Amniotic epithelial cell (primary cell): ENCODE measurements at places on chromosomes 1 and 21.

DNA sequence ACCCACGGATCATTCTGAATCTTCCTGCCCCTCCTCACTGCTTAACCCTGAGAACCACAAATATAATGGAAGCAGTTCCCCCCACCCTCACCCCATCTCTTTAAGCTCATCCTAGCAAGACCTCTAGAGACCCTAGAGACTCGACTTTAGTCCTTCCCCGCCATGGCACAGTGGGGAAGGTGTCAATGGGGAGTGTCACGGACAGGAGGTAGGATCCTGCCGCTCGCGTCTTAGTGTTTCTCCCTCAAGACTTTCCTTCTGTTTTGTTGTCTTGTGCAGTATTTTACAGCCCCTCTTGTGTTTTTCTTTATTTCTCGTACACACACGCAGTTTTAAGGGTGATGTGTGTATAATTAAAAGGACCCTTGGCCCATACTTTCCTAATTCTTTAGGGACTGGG is 677 bp upstream of the PMF1 start:
- no peak for DNase-seq

DNA sequence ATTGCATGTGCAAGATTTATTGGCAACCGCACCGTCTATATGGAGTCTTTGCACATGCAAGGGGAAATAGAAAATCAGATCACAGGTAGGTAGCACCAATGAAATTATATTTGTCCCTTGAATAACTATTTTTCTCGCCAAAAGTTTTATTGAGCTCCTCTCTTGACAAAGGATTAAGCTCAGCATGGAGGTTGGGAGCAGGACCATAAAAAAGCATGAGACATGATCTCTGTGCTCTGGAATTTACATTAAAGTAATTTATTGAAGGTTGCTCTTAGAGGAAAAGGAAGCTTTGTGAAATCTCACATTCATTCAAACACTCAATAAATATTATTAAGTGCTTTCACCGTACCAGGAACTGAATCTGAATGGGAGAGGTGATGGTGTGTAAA is 66.0 kb upstream of the UBE2U start:
- DNase-seq: peak; percentile 56

- no peak for DNase-seq
These were observed 996.2 kb downstream of the AMY1C start for GRCh38 chr1:104745875-104746274.

- no peak for DNase-seq
These were observed 466 bp downstream of the PEX10 start for GRCh38 chr1:2411801-2412394.

GRCh38 chr1:57632401-57632800 is 208.5 kb upstream of the DAB1 start:
- no peak for DNase-seq

DNA sequence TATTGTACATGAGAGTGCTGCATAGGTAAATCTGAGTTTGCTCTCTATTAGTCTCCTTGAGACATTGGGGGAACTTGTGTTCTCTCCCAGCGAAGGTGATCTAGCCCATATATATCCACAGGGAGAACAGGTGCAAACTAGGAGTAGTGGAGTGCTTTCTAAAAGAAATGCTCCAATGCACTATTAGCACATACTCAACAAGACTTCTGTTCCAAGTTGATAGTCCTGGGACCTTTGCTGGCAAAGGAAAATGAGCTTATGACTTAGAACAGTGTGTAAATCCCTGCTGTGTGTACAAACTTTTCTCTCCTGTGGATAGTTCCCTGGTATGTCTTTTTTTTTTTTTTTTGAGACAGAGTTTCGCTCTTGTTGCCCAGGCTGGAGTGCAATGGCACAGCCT is 25.5 kb downstream of the CFAP126 start:
- DNase-seq: no peak

- DNase-seq: no peak
These were observed 22.1 kb downstream of the MROH7 start for GRCh38 chr1:54663725-54664124.
